Fibroblast of upper back skin (primary cell): ENCODE measurements at places on chromosomes 16 and 17.
A peak's percentile ranks its signal among the peaks of the same experiment; 100 is the strongest.

DNA sequence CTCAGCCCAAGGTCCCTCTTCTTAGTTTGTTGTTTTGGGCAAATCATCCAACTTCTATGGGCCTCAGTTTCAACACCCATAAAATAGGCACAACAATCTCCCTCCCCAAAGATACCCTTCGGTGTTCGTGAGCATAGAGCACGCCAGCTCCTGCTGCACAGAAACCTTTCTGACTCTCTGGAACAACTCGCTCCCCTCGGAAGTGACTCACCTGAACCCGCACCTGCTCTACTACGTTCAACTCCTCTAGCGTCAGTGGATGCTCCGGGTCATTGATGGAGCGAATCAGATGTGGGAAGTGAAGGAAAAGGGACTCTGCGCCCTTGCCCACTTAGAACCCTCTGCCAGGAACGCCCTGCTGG, 445 bp downstream of the CIAO2B start:
- DNase-seq: no peak

DNA sequence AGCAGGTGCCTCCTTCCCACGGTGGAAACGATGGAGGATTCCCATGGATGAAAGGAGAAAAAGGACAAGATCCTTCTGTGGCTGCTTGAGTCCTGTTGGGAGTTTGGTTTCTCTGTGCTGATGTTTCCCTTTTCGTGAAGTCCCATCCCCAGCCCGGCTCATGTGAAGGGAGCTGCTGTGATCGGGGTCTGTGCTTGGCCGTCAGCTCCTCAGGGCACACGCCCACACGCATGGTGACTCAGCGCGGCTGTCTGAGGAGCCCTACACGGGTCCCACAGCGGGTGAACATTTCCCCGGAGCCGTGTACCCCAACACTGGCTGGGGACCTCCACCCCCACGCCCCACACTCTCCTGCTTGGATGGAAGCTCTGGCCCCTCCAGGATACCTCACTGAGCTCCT, 44.5 kb upstream of the SSTR5 start:
- no peak for DNase-seq

GRCh38 chr16:87839542-87840270, 29.6 kb downstream of the SLC7A5 start:
- no peak for DNase-seq

- no peak for DNase-seq
Measured at GRCh38 chr17:6599364-6599763, 41.1 kb downstream of the KIAA0753 start.

- peak; percentile 55 for DNase-seq
Measured at GRCh38 chr17:32958418-32958817, 30.5 kb downstream of the TMEM98 start.

DNA sequence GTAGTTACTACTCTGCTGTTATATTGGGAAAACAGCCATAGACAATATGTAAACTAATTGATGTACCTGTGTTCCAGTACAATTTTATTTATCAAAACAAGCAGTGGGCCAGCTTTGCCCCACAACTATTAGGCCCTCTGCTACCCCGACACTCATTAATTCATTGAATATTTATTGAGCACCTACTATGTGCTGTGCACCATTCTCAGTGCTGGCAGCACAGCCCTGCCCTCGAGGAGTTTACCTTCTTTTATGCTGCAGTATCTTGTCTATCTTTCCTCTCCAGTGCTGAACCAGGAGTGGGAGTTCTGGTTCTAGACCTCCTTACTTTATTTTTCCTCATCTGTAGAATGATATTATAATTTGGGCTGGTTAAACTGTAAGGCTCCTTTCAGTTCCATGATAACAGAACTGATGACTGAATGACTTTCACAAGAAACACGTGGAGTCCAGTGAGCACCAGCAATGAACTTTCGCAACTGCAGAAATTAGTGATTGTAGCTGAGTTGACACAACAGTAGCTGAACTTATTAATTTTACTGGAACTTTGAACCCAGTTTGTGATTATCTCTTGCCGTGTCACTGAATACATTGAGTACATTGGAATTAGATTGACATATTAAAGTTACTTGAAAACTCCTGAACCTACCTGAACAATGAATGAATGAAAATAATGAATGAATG, 2.4 kb downstream of the GOSR2 start:
- no peak for DNase-seq

- DNase-seq: no peak
Measured at GRCh38 chr17:20281860-20282259, 185.5 kb downstream of the LGALS9B start.

- DNase-seq: no peak
Measured at GRCh38 chr16:29000019-29000418, 15.2 kb downstream of the LAT start.

DNA sequence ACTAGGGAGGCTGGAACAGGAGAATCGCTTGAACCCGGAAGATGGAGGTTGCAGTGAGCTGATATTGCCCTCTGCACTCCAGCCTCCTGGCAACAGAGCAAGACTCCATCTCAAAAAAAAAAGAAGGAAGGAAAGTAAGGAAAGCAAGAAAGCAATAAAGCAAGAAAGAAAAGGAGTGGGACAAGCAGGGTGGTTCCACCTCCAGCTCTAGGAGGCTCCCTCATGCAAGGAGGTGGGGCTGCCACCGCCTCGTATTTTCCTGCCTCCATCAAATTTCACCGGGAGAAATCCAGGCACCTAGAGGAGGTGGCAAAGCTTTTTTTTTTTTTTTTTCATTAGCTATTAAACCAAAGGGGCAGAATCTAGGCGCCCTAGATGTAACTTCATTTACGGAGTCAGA, 1.0 kb downstream of the CYB561 start:
- DNase-seq: no peak

- DNase-seq: no peak
Measured at GRCh38 chr16:6602405-6602804, 730.2 kb upstream of the RBFOX1 start.

GRCh38 chr17:34413443-34414119, 50.5 kb upstream of the CCL1 start:
- DNase-seq: no peak

GRCh38 chr16:85314512-85314971, 202.3 kb upstream of the CIBAR2 start:
- DNase-seq: no peak

- DNase-seq: no peak
Measured at GRCh38 chr17:76092526-76093413, 10.8 kb downstream of the EXOC7 start.

GRCh38 chr17:49996495-49997300, 1.7 kb upstream of the DLX3 start:
- DNase-seq: peak; percentile 25

DNA sequence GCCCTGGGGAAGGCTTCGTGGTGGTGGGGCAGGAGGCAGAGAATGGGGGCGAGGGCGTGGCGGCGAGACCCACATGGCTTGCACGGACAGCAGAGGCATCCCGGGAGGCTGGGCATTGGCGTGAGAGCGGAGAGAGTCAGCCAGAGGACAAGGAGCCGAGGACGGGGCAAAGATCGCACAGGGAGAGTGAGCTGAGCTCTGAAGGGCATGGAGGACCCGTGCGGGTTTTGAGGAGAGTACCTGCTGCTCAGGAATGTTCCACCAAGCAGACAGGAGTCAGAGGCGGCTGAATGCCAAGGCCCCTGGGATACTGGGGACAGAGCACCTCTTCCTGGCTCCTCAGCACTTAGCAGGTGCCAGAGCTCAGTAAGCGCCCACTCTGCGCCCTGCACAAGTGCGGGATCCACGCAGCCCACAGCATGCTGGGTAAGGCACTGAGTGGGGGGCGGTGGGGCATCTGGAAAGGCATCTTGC, 47.8 kb downstream of the ARHGAP27 start:
- DNase-seq: no peak

DNA sequence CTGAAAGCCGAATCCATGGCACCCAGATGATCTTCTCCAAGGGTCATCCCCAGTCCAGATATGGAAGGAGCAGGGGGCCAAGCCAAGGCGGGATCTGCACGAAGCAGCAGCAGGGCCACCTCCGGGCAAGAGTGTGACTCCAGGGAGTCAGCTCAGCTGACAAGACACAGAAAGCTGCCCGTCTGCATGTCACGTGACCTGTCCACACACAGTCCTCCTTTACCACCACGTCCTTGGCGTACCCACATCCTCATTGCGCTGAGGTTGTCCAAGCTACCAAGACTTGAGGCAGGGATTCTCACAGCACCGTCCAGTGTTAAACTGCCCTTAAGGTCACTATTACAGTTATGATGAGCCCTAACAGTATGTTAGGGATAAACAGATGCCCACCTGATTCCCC, 11.3 kb upstream of the CYTH1 start:
- no peak for DNase-seq

- no peak for DNase-seq
Measured at GRCh38 chr16:25340973-25341372, 83.3 kb upstream of the ZKSCAN2 start.

GRCh38 chr17:16491703-16492612, at the start of gene LRRC75A:
Gene LRRC75A, minus strand, starts transcription at chr17:16492193. Its CDS starts 203 bp downstream, at chr17:16491990.
- peak; percentile 20 for DNase-seq

GRCh38 chr16:81513204-81514040, 68.8 kb downstream of the CMIP start:
- DNase-seq: no peak

GRCh38 chr16:51757505-51757904, 606.4 kb upstream of the SALL1 start:
- DNase-seq: no peak

GRCh38 chr16:82728901-82729300, 102.1 kb downstream of the CDH13 start:
- no peak for DNase-seq

DNA sequence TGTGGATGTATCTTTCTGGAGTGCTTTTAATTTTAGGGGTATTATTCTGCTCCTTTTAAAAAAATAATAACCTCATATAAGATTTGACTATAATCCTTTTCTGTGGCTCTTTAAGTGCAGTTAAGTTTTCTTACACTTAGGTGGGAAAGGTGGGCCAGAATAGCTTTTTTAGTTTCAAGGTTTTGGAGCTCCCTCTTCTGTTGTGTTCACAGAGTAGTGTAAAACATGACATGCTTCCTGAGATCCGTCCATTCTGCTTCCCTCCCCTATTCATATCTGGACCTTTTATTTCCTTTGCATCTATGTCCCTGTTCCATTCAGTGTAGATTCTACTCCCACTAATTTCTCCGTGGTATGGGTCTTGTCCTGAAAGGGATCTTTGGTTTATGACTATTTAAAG, 12.8 kb downstream of the LRRC36 start:
- peak; percentile 38 for DNase-seq

DNA sequence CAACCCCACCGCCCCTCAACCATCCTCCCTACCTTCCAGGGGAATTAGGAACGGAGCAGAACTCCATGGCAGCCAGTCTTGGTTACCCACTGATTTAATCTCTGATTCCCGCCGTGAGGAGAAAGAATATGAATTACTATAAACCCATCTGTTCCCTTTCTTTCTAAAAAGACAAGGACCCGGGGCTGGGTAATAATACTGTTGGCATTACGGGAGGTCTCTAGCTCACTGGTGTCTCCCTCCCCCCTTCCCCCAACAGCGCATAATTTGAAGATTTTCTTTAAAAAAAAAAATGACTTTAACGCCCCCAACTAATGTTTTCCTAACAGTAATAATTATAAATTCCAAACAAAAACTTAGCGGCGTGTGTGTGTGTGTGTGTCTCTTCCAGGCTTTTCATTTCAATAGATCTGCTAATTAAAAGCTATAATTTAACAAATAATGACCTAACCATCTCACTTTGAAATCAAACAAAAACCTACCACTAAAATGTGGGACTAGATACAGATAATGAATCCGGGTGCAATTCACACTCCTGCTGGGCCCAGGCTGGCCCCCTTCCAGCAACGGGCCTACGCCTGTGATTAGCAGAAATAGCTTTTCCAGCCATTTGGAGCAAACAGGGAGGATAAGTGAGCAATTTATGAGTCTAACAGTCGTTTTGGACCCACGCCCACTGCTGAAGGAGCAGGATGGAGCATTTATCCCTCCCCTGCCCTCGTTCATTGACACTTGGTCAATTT, 18.2 kb upstream of the BHLHA9 start:
- DNase-seq: peak; percentile 25

DNA sequence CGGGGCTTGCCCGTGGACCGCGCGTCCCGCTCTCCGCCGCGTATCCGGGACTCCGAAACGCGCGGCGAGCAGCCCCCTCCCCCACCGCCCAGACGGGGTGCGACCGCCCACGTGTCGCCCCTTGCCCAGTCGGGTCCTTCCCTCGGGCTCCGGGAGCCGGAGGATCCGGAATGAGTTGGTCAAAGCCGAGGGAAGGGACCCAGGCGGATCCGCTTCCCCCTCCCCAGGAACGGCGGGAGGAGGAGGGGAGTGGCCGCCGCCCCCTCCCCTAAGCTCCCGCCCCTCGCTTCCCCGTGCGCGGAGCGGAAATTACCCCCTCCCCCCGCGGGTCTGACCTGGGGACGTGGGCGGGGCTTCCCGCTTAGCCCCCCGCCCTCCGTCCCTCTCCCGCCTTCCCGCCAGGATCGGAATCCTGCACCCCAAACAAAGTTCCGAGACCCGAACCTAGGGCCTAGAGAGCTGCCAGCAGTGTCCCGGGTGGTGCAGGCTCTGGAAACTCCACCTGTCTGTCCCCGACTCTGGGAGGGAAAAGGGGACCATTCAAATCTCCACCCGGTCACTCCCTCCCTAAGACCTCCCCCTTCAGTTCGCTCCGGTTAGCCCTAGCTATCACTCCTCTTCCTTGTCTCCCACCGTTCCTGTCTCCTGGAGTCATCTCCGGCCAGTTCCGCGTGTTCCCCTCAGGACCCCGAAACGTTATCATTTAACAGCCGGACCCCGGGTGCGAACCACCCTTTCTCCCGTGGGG, 1.0 kb upstream of the IGF2BP1 start:
- DNase-seq: no peak

DNA sequence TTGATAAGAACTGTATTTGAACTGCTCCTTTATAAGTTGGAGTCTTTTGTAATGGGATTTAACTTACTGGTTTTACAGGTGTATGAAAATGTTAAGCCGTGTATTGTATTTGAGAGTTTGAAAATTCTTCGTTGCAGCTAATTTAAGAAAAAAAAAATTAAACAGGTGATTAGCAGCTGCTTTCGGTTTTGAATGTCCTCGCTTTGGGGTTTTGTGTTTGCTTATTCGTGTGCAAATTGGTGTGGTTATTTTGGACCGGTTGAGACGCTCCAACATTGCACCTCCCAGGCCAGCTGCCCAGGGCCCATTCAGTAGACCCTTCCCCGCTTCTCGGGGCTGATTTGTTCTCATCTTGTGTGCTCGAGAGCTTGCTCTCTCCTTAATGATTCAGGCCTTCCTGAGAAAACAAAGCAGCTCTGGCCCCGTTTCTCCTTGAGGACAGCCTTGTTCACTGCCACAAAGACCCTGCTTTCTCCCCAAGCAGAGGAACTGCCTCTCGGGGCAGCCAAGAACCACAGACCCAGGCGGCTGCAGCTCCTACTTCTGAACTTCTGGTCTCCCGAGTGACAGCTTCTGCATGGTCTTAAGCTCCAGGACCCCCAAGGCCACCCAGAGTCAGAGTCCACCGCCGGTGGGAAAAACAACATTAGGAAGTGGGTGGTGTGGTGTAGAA, 100.5 kb downstream of the MSI2 start:
- no peak for DNase-seq

- DNase-seq: no peak
Measured at GRCh38 chr17:49595328-49595727, 19.7 kb downstream of the NXPH3 start.
